ENCODE measurements at places on chromosomes 6 and 20.

GRCh38 chr6:157066781-157067491 is 256.4 kb downstream of the TMEM242 start:
- DNase-seq: no peak

DNA sequence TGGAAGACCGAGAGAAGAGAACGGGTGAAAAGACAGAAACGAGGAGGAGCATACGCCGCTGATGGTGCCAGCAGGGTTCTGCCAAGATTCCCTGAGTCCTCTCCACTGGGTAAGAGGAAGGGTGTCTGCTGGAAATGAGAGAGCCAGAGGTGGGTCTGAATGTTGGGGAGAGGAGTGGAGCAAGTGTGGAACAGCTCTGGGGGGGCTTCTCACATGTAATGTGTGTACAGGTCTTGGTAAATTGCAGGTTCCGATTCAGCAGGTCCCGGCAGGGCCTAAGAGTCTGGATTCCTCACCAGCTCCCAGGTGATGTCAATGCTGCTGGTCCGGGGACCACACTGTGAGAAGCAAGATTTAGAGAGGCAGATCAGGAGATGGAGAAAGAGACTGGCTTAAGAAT is 1.5 kb upstream of the EBF4 start:
- DNase-seq: no peak

GRCh38 chr20:17613328-17614175 is 43.7 kb downstream of the DSTN start:
- no peak for DNase-seq

- no peak for DNase-seq
Observed at GRCh38 chr6:81820980-81821379, 68.5 kb upstream of the TENT5A start.

DNA sequence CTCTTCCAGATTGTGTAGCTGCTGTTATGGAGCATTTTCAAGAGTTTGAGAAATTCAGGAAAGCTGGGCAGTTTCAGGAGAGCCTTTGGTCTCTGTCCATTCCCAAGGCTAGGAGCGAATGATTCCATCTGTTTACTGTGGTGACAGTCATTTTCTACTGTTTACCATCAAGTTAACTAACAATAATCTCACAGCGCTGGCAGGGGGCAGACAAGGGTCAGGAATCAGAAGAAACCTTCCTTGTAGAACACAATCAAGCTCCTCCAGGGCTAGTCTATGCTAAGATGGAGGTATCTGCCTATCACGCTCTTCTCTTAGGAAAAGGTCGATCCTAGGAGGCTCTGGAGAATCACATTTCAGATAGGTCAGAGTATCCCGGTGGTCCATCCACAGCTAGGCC is 293.9 kb downstream of the KIF16B start:
- DNase-seq: no peak

DNA sequence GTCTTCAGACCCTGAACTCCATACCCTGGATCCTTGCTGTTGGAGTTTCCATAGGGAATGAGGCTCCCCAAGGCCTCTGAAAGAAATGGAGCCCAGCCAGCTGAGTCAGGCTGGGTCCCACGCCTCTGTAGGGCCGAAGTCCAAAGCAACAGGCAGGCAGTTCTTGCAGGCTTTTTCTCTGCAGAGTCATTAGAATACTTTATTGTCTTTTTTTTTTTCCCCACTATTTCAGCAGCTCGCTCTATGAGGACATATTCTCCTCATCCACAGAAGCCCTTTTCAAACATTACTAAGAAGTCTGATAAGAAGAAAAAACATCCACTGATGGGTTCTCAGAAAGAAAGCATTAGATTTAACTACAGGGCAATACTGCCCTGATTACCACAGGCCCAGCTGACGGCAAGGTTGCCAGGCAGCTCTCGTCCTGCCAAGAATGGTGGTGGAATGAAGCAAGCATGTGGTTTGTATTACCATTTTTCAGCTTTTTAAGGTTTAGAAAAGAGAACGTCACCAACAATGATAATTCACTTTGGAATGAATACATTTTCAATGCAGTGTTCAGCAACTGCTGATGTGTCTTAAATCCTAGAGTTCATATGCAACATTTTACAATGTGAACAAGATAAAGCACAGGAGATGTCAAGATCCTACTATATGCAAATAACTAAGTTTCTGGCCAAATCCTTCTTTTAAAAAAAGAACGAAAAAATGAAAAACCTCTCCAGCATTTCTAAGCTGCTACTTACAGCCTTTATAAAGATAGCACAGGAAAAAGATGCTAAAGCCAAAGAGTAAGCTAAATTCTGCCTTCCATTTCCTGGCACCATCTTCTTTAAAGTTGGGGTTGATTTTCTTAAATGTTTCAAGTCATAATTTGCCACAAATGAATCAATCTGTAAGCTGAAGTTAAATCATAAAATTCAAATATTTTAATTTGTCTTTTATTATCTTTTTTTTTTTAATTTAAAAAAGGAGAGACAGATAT is 223.6 kb upstream of the CITED2 start:
- no peak for DNase-seq

GRCh38 chr20:50456452-50457324 is 53.5 kb upstream of the PTPN1 start:
- no peak for DNase-seq

- DNase-seq: no peak
Observed at GRCh38 chr20:1478566-1478965, 11.9 kb upstream of the NSFL1C start.

DNA sequence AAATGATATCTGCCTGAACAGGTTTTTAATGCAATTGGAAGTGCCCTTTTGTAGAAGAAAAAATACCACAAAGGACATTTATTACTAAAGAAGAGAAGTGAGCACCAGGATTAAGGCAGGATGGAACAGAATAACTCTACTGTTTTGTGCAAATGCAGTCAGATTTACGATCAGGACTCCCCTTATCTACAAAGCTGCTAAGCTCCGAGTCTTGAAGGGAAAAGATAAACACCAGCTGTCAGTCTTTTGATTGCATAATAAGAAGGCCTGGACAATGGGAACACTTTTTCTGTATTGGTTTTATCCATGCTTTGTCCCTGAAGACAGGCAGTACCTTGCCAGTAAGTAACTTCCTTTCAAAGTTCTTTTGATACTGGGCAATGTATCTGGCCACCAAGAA is 797.9 kb upstream of the SLC35B3 start:
- no peak for DNase-seq

DNA sequence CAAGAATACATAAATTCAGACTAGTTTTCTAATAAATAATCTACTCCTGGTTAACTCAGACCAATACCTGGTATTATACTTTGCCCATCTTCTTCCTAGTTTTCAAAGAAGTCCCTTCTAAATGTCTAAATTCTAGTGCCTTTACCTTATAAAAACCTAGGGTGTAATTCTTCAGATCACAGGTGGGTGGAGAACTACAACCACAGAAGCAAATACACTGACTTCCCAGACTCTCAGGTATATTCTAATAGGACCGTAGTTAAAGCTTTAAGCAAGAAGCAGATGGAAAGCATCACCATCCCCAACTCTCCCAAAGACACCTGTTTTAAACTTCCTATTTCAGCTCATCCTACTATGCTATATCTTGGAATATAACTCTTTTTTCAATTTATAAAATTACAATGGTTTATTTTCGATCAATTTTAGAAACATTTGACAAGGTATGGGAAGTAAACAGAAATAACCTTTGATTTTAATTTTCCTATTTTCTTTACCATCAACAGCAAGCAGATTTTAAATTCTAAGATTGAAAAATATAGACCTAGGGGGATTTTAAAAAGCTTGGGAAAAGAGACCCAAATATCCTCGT is 15.8 kb downstream of the MAN1A1 start:
- no peak for DNase-seq

DNA sequence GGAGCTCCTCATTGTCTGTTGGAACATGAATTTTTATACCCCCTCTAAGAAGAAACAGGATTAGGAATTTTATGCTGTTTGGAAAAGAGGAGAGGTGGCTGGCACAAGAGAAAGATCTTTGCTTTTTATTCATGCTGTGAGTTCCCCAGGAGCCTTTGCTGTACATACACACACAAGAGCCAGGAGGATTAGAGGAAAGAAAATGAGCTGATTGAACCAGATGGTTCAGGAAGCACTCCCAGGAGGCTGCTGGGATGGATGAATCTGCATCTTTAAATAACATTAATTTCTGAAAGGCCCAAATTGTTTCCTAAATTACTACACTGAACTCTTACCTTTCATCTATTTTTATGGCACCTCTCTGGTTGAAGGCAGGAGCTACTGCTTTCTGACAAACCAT is 20.1 kb upstream of the TCP11 start:
- no peak for DNase-seq

DNA sequence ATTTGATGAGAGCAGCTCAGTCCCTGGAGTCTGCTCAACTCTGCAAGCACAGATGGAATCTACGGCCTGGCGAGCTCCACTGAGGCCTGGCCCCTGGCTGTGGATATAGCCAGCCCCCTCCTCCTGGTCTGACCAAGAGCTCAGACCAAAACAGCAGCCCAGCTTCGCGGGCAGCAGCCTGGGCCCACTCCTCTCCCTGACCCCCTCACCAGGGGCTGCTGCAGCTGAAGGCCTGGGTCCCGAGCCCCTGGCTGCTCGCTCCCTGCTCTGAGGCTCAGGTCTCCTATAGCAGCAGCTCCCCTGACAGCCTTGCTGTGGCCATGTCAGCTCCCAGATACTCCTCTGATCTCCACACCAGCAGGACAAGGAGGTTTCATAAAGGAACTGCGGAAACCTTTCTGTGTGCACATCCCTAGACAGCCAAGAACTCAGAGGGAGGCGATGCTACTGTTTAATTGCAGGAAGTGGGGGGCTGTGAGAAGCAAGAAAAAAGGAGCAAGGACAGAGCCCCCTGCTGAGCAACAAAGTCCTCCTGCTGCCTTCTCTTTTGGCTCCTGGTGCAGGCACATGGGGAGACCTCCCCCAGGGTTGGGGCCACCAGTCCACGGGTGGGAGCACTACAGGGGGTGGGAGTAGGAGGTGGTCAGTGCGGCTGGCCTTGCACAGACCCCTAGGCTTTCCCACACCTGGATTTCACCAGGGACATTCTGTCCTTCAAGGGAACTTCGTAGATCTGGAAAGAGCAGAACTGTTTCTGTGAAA is 38.7 kb upstream of the CST5 start:
- DNase-seq: no peak

GRCh38 chr6:100920028-100920605 is 39.0 kb upstream of the ASCC3 start:
- DNase-seq: no peak

DNA sequence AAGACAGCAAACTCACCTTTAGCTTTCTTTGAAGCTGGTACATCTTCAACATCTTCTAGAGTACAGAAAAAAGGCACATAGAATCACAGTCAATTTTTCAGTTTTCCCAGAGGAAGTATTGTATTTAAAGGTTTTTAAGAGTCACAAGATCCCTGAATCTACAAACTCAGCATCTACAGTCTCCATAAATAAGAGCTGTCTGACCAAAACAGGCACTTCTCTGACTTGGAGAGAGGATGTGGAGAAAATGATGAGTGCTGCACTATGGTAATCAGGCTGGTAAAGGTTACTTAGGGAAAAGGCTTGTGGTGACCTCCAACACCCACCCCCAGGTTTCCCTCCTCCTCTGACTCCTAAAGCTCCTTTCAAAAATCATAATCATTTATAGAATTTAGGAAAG is 228.0 kb downstream of the CLVS2 start:
- DNase-seq: no peak

DNA sequence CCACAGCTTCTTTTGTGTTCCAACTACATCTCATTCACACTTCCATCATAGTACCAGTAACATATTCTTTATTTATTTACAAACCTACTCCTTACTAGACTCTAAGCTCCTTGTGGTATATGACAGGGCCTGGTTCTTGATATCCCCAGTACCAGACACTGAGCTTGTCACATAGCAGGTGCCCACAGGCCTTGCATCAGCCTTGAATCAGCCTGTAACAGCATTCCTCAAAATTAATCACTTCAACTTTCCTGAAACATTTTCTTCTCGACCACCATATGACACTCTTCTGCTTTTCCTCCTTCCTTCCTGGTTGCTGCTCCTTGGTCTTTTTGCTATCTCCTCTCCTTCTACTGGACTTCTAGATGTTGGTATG is 24.7 kb upstream of the SRPK1 start:
- DNase-seq: no peak

DNA sequence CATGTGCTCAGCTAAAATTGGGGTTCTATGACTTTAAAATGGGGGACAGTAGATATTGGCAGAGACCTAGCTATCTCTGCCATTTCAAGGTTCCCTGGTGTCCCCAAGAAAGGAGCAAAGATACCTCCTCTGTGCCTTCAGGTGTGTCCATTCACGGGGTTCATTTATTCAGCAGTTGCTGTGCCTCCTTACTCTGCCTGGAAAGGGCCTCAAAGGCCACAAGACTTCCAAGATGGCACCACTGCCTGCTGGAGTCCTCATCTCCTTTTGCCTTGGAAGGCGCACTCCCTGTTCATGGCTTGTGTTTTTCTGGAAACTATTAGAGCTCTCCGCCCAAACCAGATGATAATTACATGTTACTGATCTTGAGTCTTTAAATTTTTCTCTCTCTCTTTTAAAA is 3.9 kb upstream of the ZBP1 start:
- no peak for DNase-seq

DNA sequence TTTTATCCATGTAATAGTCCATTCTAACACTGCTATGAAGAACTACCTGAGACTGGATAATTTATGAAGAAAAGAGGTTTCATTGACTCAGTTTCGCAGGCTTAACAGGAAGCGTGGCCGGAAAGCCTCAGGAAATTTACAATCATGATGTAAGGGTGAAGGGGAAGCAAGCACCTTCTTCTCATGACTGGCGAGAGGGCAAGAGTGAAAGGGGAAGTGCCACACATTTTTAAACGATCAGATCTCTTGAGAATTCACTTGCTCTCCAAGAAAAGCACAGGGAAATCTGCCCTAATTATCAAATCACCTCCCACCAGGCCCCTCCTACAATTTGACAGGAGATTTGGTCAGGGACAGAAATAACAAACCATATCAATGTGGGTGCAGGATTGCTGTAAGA is 859.7 kb downstream of the EPHA7 start:
- DNase-seq: no peak

DNA sequence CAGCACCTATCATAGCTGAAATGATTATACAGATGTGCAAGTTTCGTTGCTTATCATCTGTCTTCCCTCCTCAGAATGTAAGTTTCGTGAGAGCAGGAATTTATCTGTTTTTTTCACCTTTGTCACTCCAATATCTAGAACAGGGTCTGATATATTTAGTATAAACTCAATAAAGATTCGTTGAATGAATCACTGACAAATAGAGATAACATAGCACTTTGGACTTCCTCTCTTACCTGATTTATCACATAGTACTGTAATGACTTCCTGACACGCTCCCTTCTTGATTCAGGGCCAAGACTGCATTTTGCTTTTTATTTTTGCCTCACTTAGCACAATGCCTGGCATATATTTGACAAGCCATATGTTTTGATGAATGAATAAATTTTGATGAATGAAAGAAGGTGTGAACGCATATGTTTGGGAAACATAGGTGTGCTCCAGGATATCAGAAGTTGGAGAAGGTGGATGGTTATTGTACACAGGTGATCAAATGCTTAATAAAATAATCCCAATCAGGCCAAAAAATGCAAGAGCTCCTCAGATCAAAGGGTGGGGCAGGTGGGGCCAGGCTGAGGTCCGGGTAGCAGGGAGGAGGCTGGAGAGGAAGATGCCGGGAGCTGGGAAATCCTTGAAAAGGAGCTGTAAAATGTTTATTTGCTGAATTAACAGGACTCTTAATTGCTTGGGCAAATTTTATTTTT is 33.0 kb downstream of the PIM1 start:
- no peak for DNase-seq

Data from activated T-cell treated with anti-CD3 and anti-CD28 coated beads for 48 hours (primary cell).